CD4-positive, alpha-beta T cell treated with Interleukin-15 for 4 hours (primary cell): ENCODE measurements at places on chromosomes 1 and 21.

- DNase-seq: no peak
These were observed 56.3 kb upstream of the SYT6 start for GRCh38 chr1:114209971-114210370.

GRCh38 chr21:35473496-35473895, 424.4 kb upstream of the RUNX1 start:
- DNase-seq: no peak

DNA sequence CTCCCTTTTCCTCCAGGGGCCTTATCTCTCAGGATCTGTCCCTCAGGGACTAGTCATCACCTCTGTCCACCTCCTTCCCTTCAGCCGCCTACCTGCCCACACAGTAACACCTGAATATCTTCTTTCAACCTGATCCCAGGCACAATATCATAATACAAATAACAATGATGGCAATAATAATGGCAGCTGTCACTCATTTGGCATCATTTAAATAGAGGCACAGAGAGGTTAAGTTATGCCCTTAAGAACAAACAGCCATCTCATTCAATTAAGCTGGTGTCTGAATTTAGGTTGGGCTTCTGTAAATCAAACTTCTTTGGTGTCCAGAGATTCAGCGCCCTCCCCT, 47.5 kb downstream of the AHDC1 start:
- no peak for DNase-seq

DNA sequence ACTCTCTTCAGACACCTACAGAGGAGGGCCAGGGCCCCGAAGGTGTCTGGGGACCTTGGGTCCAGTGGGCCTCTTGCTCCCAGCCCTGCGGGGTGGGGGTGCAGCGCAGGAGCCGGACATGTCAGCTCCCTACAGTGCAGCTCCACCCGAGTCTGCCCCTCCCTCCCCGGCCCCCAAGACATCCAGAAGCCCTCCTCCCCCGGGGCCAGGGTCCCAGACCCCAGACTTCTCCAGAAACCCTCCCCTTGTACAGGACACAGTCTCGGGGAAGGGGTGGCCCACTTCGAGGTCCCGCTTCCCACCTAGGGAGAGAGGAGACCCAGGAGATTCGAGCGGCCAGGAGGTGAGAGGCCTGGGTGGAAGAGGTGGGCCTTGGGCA, 3.7 kb downstream of the ADAMTSL4 start:
- no peak for DNase-seq

DNA sequence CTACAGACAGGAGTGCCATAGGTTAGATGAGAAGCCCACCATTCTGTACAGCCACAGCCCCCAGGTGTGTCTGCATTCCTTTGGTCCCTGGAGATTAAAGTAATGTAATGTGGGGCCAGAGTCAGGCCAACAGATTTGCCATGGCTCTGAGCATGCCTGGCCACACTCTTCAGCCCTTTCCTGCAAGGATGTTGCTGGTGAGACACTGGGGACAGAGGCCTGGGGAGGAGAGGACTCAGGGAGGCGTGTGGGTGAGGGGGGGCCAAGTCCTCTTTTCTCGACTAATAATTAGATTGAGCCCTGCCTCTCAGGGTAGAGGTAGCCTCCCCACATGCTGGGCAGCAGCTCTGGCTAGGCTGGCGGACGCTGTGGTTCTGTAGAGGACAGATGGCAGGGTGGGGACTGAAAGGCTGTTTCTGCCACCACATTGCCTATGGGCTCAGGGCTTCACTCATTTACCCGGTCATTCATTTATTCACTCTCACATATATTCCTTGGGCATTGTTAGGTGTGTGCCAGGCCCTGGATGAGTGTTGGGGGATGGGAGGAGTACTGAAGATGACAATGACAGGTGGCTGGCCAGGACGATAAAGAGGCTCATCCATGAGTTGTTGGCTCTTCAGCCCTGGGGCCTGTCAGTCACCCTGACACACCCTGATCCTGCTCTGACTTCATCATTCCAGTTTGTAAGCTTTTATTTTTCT, 7.1 kb upstream of the PRCC start:
- no peak for DNase-seq

DNA sequence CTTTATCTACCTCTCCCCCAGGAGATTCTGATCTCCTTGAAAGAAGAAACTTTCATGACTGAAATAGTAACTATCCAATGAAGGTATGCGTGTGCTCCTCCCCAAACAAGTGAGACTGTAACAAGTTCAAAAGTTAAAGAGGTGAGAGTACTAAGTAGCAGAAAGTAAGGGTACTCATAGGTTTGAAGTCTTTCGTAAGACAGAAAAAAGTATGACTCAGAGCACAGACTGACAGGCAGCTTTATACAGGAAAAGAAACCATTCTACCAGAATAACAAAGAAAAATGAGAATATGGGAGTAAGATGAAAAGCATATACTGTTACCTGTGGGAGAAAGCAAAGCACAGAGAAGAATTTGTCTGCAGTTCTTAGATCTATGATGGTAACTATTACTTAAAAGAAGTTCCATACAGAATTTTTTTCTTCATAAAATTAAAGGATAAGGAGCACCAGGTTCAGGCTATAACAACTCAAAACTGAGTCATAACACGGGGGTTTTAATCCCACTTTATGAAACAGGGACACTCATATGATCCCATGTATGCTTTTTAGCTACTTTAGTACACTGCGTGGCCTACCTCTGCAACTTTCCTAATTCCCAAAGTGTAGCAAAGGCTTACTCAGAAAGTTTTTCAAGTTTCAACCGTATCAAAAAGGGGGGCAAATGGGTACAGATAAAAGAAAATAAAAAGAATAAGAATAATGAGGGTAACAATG, 52.0 kb downstream of the FOXJ3 start:
- no peak for DNase-seq

DNA sequence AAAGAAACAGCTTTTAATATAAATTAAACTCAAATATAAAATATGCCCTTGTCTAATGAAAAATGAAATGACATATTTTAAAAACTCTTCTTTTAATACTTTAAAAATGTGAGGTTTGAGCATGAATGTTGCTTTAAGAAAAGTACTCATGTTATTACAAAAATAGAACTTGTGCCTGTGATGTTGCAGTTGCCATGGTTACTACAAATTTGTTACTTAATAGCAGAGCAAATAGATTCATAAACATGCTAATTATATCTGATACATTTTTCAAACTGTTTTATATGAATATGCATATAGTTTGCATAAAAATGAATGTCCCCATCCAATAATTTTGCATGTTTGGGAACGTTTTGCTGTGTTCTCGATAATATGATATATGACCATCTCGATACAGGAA, 152.3 kb upstream of the DPYD start:
- no peak for DNase-seq

DNA sequence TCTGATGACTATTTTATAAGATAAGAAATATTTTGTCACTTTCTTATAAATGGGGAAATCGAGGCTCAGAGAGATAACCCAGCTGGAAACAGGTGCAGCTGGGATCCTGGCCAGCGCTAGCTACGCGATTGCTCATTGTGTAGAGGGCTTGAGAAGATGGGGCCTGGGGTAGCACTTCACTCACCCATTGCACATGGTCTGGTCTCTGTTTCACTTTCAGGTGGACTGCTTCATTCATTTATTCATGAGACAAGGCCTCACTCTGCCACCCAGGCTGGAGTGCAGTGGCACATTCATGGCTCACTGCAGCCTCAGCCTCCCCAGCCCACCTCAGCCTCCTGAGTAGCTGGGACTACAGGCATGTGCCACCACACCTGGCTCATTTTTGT, 23.8 kb downstream of the UBE4B start:
- DNase-seq: no peak

- DNase-seq: no peak
These were observed 22.7 kb downstream of the CLDN8 start for GRCh38 chr21:30193201-30193600.

- no peak for DNase-seq
These were observed 119.5 kb downstream of the GLIS1 start for GRCh38 chr1:53619367-53620060.
